ENCODE measurements at places on chromosomes 6 and 20. TPM values are rescaled to one million over a fixed set of nuclear protein-coding genes. Genes with fewer than 3 reads are reported as not detected.

The NKX2-2 gene
- total RNA-seq = not detected

The FAM162B gene
- 11.5 TPM for total RNA-seq

The BPIFB1 gene
- total RNA-seq = 0.07 TPM

The NRSN1 gene
- total RNA-seq = not detected

The TBX18 gene
- total RNA-seq = 45.0 TPM

The HTR1E gene
- total RNA-seq = not detected

The CFAP61 gene
- not detected for total RNA-seq

The IPCEF1 gene
- 0.07 TPM for total RNA-seq

The SLC4A11 gene
- 1.2 TPM for total RNA-seq

The OR2B6 gene
- 0.07 TPM for total RNA-seq

The COL9A1 gene
- total RNA-seq = not detected

The NOX3 gene
- total RNA-seq = not detected

The CST2 gene
- total RNA-seq = 17.5 TPM

The TRMT11 gene
- 21.2 TPM for total RNA-seq

The TBXT gene
- not detected for total RNA-seq

The SLC22A3 gene
- total RNA-seq = 13.5 TPM

The RIMS1 gene
- total RNA-seq = 2.3 TPM

The ZNF322 gene
- 12.1 TPM for total RNA-seq

The KAT14 gene
- total RNA-seq = 10.8 TPM

The IL17A gene
- total RNA-seq = not detected

The CAGE1 gene
- 0.07 TPM for total RNA-seq
